Amniotic stem cell (primary cell): ENCODE measurements at places on chromosomes 13 and 19.

GRCh38 chr19:35254341-35255297 lies 5.8 kb downstream of the LSR start:
- DNase-seq: no peak

- DNase-seq: no peak
These were observed 97.4 kb downstream of the ATP8A2 start for GRCh38 chr13:25469169-25469525.

DNA sequence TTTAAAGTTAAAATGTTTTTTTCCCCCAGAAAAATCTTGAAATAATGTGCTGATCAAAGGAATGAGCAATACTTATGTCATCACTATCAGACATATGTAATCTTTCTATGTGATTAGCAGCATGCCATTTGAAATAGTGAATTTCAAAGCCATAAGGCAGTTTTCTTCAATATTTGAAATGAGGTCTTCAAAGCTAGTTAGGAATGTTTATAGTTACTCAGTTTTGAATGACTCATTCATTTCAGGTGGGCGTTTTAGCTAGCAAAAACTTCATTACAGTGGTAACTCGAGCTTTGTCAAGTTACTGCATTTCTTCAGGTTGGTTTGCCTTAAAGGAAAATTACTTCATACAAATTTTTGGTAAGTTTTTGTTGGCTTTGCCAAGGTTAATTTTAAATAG lies 102.1 kb downstream of the ATP8A2 start:
- no peak for DNase-seq

DNA sequence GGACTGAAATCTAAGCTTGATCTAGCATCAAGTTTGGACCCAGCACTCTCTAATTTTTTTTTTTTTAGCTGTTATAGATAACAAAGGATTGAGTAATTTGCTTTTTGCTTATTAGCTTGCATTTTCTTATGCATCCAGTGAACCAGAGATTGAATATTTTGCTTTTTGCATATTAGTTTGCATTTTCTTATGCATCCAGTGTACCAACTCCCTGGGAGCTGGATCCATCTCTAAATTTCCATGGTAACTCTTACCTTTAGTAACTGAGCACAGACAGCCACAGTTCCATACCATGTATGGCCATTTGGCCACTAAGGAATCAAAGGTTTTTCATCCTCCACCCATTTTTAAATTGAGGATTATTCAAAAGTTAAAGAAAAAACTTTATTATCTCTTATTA lies 8.7 kb upstream of the ZNF548 start:
- no peak for DNase-seq

DNA sequence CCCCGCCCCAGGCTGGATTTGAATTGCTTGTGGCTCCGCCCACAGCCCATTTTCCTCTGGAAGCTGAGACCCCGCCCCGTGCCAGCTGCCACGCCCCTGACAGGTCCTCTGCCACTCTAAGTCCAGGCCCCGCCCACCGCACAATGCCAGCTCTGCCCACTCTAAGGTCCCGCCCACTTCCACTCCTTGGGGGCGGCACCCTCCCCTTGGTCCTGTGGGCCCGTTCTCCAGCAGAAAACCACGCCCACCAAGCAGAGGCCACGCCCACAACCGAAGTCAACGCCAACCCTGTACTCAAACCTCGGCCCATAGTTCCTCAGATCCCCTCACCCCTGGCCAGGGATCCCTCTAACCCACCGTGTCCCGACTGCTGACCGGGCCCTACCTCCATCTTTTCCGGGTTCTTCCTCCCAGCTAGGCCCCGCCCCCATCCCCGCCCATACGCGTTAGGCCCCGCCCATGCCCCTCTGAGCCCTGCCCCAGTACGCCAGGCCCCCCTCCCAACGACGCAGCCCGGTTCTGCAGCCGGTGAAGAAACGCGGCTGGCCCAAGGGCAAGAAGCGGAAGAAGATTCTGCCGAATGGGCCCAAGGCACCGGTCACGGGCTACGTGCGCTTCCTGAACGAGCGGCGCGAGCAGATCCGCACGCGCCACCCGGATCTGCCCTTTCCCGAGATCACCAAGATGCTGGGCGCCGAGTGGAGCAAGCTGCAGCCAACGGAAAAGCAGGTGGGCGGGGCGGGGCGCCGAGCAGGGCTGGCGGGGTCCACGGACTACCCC lies 1.3 kb downstream of the HMG20B start:
- peak; percentile 87 for DNase-seq

DNA sequence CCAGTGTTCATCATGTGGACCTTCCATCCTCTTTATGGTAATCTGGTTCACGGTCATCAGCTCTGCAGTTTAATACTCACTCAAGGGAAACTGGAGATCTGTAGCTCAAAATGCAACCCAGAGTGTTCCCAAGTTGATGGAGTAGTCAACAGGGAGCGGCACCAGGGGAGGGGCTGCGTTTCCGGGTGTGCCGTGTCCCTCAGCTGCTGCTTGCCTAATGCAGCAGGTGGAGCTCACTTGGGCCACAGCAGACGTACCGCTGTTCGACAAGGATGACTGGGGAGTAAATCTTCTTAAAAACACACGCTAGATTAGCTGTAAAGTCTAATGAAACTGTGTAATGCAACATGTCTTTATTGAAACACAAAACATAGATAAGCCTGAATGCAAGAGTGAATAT lies 81.1 kb downstream of the TNFSF13B start:
- DNase-seq: no peak

GRCh38 chr13:111341886-111342285 lies 21.4 kb downstream of the TEX29 start:
- no peak for DNase-seq

- no peak for DNase-seq
These were observed 29.2 kb downstream of the PIP5K1C start for GRCh38 chr19:3670796-3671679.

GRCh38 chr13:29676941-29677452 lies 81.5 kb upstream of the SLC7A1 start:
- no peak for DNase-seq

- DNase-seq: no peak
These were observed 48.0 kb downstream of the RFC3 start for GRCh38 chr13:33865945-33866344.

- peak; percentile 100 for DNase-seq
These were observed at the start of gene TIMM44 for GRCh38 chr19:7943444-7944176. TIMM44 (minus strand) TSS chr19:7943666; CDS start chr19:7943651, 15 bp downstream.

DNA sequence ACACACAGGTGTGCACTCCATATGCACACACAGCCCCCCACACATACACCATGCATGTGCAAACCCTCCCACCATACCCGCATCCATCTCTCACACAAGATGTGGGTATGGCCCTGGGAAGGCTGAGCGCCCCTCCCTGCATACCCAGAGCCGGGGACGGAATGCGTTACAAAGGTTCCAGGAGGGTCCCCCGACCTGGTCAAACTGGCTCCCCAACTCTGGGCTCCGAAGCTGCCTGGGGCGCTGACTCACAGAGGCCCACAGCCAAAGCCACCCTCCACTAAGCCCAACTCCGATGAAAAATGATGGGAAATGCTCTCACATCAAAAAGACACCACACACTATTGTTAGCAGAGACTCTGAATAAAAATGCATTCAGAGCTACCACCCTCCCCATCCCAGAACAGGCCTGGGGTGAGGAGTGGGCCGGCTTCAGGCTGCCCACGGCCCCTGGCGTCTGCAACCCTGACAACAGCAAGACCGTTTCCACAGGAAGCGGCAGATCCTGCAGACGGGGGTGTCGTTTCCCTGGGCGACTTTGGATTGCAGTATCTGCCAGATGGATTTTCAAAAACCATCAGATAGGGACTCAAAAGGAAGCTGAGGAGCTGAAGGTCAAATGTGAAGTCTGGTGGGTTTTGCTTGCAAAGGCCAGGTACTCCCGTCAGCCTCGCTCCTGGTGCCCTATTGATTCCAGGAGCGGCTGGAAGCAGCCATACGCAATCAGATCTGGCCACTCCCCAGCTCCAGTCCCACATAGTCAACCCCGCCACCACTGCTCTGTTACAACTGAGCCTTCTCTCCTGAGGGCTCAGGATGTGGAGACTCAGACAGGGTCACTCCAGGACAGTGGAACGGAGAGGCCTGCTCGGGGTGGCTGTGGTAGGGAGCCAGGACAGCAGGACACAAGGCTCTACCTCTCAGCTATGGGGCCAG lies 14.3 kb downstream of the PEPD start:
- DNase-seq: no peak

DNA sequence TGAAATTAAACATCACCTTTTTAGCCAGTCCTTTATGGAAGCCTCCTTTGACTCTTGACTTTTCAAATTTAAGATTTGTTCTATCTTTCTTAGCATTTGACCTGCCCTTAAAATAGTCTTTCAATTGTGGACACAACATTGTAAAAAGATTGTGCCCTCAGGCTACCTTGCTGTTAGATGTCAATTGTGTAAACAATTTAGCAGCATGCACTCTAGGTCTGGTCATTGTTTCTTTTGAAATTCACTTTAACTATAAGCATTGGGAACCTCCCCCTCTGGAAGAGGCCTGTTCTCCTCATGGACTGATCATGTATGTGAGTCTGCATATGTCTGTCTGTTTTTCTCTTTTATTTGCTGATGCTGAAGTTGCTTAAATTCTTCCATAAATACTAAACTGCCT lies 31.5 kb upstream of the PABPC3 start:
- DNase-seq: no peak

- DNase-seq: no peak
These were observed 8.6 kb upstream of the GPR18 start for GRCh38 chr13:99266827-99267226.
